ENCODE measurements at places on chromosomes 12 and 14.
A peak's percentile ranks its signal among the peaks of the same experiment; 100 is the strongest.

- no peak for DNase-seq
These were observed 160.1 kb downstream of the EPS8 start for GRCh38 chr12:15629108-15629507.

- DNase-seq: no peak
These were observed 25.4 kb downstream of the CLSTN3 start for GRCh38 chr12:7155471-7156034.

GRCh38 chr12:93229494-93230325 lies 148.0 kb upstream of the NUDT4 start:
- DNase-seq: no peak

GRCh38 chr12:54017878-54018467 lies 9.2 kb downstream of the HOXC8 start:
- DNase-seq: peak; percentile 95

DNA sequence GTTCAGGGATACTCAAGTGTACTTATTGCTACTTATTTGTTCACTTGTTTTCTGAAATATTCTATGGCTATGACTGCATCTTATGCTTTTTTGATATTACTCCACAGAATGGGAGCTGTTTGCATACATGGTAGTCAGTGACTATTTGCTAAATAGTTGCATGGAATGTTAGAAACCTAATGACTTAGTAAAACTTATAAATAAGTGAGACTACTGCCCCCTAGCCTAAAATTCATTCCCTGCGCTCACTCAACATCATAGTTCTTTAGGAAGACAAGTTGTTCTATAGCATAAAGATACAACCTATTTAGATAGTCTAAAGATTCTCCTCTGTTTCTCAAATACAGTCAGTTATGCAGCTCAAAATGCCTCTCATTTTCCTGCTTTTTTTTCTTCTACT lies 305.5 kb downstream of the CEP128 start:
- no peak for DNase-seq

DNA sequence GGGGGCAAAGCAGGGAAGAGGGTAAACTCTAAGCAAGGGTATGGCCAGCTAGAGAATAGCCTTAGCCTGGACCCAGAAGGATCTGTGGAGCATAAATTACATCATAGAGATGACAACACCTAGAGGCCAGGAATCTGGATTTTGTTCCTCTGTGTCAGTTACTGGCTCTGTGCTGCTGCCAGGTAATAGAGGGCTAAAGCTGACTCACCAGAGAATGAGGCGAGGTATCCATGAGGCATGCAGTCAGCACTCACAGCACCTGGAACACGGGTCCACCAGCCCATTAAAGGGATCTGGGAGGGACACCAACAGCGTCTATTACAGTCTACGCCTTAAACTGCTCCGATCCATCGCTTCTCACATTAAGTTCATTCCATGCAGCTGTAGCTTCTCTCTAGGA lies 74.9 kb upstream of the CMKLR1 start:
- DNase-seq: no peak

DNA sequence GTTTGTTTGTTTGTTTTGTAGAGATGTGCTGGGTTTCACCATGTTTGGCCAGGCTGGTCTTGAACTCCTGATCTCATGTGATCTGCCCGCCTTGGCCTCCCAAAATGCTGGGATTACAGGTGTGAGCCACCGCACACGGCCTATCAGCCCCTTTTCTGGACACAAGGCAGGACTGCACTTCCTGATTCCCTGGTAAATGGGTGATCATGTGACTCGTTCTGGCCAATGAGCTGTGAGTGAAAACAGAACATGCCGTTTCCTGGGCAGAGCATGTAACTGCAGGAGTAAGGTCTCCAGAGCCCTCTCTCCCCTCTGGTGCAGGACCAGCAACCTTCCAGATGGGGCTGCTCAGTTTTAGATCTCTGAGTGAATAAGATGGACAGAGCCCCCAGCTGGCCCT lies 92.7 kb downstream of the ITPK1 start:
- DNase-seq: no peak

DNA sequence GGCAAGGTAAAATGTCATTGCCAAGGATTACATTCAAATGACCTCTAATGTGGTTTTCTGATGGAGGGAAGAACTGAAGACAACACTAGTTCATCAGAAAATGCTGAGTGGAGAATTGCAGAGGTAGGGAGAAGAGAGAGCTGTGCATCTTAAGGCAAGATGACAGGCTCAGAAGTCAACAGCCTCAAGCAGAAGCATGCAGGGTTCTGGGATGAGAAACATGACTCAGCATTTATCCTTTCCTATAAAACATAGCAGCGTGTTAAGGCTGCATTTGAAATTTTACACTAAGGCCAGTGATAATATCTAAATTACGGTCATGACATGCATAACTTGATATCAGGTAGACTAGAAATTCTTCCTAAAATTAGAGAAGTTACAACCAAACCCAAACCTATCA lies 53.7 kb upstream of the DYRK2 start:
- DNase-seq: no peak

All from D341Med (cell line).